ENCODE measurements at places on chromosomes 4 and X.
A peak's percentile ranks its signal among the peaks of the same experiment; 100 is the strongest.

DNA sequence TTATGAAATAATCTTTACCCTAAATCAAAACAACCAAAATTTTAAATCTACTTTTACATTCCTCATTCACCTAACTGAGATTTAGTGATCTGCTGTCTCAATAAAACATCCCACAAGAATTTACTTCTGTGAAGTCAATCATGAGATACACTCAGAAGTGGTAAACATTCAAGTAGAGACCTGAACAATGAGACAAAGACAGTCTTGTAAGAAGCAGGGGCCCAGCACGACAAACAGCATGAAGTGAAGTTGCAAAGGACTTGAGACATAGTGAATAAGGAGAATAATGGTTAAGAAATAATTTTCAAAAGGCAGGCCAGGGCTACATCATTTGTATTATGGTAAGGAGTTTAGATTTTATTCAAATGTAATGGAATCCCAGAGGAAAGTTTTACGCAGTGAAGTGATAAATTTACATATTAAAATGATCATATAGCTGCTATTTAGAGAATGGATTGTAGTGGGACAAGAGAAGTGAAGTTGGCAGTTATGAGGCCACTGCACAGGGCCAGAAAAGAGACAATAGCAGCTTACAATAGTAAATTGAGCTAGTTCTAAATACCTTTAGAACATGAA, 101.9 kb downstream of the MAB21L2 start:
- DNase-seq, result no peak

DNA sequence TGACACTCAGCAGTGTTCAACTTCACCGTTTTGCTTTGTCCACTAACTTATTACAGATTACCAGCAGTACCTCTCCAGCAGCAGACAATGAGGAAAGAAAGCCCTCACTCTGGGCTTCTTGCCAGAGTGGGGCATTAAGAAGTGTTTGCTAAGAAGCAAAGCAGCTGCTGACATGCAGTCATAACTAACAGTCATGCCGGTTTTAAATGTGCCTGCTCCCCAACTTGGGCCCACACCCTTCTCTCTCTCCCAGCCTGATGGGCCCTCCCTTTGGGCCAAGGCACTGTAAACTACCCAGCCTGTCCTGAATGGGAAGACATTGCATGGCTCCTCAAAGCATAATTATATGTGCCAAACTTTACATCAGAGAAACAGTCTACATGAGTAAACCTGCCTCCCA, 54.6 kb upstream of the HHIP start:
- no peak for DNase-seq

DNA sequence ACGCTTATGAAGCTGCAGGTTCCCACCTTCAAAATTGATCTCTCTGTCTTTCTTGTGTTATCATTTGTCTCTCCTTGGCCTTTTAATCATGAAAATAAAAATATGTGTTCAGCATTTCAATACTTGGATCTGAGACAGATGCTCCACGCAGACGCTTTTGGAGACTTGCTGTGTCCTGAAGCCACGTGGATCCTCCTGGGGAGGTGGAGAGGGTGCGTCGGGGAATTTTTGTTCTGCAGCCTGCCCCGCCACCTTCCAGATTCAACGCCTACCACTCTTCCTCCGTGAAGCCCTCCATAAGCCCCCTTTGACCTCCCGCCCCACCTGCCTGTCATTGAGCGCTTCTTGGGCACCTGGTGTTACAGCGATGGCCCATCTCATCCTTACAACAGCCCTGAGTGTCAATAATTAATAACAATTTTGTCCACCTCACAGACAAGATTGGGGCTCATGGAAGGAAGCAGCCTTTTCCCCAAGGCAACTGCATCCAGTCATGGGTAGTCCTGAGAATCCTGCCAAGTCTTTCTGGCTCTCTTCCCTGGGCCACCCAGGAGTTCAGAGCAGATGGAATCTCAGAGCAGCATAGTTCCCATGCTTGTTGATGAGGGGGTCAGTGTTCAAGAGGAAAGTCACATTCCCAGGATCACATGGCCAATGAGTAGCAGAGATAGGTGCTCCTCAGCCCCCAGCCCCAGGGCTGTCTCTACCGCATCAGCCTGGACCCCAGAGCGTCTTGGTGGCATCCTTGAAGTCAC, 172.6 kb upstream of the PSAPL1 start:
- DNase-seq, result no peak

DNA sequence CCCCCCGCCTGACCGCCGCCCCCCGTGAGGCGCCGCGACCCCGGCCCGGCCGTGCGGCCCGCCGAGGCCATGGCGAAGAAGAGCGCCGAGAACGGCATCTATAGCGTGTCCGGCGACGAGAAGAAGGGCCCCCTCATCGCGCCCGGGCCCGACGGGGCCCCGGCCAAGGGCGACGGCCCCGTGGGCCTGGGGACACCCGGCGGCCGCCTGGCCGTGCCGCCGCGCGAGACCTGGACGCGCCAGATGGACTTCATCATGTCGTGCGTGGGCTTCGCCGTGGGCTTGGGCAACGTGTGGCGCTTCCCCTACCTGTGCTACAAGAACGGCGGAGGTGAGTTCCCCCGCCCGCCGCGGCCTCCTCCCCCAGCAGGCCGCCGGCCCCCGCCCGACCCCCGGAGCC, 780 bp downstream of the SLC6A8 start:
- DNase-seq, result no peak

DNA sequence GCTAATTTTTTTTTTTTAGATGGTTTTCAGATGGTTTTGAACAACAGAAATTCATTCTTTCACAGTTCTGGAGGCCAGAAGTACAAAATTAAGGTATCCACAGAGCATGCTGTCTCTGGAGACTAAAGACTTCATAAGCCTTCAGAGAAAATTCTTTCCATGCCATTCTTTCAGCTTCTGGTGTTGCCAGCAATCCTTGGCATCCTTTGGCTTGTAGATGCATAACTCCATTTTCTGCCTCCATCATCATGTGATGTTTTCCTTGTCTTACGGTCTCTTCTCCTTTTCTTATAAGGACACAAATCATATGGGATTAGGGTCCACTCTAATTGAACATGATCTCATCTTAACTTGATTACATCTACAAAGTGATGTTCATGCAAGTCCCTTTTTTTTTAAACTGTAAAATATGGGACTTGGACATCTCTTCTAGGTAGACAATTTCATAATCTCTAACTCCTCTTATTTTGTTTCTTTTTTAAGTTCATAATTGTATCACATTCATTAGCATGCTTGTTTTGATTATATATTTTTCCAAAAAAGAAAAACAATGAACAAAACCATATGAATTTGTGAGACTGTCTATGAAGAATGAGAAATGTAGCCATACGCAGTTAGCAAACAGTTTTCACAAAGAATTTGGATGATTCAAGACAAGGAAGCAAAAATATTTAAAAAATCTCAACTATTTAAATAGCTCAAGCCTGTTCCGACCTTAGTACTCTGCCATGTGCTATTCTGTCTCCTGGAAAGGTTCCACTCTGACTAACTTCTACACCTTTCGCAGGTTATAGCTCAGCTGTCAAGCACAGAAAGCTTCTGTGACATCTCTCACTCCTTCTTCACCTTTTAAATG, 53.1 kb upstream of the GIMD1 start:
- DNase-seq, result peak; percentile 31

DNA sequence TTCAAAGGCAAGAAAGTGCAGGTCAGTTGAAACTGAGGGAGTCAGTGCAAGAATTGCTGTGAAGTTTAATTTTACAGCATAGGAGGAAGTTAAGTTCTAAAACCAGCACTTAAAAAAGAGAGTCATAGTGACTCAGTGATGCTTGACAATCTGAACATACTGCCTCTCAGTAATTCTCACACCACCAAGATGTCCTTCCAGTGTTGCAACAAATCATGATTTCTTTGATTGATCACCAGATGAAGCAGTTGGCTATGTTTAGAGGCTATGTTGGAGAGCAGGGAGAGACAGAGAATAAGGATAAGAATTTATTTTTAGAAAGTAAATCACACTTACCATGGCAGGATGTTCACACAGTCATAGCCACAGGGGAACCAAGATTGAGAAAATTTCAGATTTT, 13.2 kb downstream of the TRIM2 start:
- no peak for DNase-seq
